CD4-positive, alpha-beta T cell treated with Interferon alpha-2 for 1 hour (primary cell): ENCODE measurements at places on chromosomes 7 and 10.

DNA sequence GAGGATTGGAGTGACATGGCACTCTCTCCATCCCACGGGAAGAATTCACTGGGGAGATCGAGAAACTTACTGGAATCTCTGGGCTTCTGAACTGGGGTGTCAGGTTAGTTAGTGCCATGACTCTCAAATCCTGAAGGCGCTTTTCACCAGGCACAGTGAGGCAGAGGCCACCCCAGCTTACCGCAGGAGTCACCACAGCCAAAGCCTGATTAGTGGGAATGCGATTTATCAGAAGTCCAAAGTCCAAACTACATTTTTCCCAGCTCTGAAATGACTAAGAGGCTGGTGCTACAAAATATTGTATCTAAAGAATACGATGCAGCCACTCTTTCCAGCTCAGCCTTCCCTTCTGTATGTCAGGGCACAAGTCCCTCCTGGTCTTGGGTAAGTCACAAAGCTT lies 334.8 kb upstream of the SHH start:
- DNase-seq = no peak

GRCh38 chr7:14821757-14822480 lies 80.6 kb downstream of the DGKB start:
- no peak for DNase-seq

DNA sequence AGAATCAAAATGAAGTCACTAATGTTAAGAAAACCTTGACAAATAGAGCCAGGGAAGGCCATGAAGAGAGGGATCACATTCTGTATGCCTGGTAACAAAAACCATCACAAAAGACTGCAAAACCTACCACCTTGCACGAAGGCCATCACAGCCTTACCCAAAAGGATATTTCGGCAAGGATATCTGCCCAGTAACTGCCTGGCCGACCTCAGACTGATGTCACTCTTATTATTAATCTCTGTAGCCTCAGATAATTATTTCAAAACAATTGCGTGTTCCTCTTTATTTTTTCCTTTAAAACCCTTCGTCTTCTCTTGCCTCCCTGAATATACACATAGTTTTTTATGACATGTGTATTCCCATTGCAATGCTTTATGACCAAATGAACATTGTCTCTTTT lies 52.5 kb downstream of the CDC14C start:
- DNase-seq = no peak

DNA sequence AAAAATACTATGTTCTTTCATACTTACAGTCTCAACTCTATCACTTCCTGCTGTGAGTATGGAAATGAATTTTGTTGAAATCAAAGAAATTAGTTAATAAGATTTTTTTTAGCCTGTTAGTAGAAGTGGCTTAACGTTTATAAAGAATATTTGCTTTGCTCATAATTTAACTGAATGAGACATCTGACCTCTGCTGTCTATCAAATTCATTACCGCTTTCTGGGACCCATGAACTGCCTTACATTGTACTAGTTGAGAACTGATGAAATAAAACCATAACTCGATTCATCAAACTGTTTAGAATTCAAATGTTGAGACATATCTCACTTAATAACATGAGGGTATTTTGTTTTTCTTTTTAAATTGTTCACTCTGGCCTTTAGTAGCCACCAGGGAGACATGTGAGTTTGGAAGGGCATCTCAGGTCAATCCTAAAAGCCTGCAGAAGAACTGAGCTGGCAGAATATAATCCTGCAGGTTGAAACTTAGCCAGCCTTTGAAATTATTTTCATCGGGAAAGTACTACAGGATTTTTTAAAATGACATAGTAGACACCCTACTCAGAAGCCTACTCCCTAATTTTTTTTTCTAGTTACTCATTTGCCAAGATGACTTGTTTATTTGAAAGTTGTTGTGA lies 78.7 kb downstream of the KIAA1217 start:
- DNase-seq = no peak

DNA sequence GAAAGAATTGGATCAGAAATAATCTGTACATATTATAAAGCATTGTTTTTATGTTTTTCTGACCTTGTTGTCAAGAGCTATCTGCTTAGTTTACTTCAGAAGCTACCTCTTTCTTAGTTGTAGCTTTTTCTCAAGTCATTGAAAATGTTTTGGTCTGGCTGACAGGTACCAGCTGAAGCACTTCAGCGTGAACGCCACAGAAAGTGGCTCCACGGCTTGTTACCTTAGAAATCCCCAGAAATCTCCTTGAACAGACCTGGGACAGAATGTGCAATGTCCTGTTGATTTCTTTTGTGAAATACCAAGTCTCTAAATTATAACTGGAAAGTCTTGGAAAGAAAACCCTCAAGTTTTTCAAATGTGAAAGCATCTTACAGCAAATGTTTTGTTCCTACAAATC lies 96.8 kb downstream of the ZMYND11 start:
- DNase-seq = no peak

- no peak for DNase-seq
Measured at GRCh38 chr10:50437248-50437647, 185.9 kb upstream of the ASAH2 start.
